GM20000 (cell line): ENCODE measurements at places on chromosomes 13 and 19.

DNA sequence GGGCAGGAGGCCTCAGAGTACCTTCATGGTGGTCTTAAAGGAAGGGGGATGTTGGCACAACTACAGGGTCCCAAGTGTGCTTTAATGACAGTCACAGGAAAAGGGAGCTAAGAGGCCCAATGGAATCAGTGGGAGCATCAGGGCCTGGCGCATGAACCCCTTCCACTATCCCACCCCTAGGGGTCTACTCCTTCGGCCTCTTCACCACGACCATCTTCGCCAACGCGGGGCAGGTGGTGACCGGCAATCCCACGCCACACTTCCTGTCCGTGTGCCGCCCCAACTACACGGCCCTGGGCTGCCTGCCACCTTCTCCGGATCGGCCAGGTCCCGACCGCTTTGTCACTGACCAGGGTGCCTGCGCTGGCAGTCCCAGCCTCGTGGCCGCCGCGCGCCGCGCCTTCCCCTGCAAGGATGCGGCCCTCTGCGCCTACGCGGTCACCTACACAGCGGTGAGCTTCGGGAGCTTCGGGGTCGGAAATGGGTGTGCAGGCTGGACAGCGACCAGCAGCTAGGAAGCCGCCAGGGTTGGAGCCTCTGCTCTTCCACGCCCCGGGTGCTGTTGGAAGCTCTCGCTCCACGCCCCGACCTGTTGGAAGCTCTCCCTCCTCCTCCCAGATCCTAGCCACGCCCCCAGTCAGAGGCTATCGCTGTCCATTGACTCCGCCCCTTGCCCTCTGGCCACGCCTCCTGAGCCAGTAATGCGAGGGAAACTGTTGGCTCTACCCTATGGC lies 6.0 kb downstream of the PLPPR2 start:
- no peak for DNase-seq

GRCh38 chr13:79908381-79908780 lies 427.4 kb downstream of the NDFIP2 start:
- DNase-seq = no peak

DNA sequence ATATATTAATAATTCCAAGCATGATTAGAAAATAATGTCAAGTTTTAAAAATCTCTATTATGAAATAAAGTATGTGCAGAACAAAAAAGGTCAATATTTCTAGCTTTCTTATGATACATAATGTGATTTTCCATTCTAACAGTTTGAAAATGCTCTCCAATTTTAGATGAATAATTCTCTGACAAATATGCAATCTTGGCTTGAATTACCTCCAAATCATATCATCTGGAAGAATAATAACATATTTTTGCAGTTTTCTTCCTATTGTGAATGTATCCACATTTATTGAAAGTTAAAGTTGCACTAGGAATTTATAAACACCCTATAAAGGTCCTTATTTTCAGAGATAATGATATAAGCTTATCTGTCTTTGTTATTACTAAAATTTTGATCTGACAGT lies 548.5 kb upstream of the SLC10A2 start:
- no peak for DNase-seq

DNA sequence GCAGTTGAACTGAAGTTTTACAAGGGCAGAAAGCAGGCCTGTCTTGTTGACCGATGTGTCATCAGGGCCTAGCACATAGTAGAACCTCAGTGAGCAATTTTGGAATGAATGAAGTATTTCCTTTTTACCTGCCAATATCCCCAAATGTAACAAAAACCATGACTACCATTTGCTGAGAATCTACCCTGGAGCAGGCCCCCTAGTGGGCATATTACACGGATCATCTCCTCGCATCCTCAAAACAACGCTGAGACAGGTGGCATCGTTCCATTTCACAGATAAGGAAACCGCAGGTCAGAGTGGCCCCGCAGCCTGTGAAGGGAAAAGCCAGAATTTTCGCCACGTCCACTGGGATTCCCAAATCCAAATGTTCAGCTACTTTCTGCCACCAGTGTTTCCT lies 77.9 kb downstream of the CACNA1A start:
- no peak for DNase-seq

- DNase-seq = no peak
These were observed 26.5 kb downstream of the CEBPG start for GRCh38 chr19:33399745-33400681.

DNA sequence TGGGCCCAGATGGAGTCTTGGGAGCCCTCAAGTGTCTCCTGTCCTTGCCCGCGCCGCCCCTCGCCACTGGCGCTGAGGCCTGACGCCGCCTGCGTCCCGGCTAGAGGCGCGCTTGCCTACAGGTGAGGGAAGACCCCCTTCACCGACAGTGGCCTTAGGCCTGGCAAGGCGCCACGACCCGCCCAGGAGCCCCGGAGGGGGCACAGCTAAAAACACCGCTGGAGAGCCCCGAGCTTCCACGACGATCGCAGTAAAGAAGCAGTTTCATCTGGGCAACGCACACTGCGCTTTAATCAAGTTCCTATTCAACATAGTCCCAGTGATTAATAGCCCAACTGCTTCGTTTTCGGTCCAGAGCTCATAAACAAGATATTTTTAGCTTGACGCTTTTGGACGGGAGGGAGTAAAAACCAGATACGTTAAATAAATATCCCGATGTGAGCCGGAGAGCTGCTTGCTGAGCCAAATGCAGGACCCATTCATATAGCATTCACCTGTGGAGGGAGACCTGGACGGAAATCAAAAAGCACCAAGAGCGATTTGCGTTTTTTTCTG lies 1.5 kb upstream of the CEBPA start:
- DNase-seq = peak; percentile 34

- no peak for DNase-seq
These were observed 79.4 kb downstream of the MBNL2 start for GRCh38 chr13:97301382-97302095.

- DNase-seq = no peak
These were observed 8.8 kb downstream of the POU4F1 start for GRCh38 chr13:78594456-78594975.

DNA sequence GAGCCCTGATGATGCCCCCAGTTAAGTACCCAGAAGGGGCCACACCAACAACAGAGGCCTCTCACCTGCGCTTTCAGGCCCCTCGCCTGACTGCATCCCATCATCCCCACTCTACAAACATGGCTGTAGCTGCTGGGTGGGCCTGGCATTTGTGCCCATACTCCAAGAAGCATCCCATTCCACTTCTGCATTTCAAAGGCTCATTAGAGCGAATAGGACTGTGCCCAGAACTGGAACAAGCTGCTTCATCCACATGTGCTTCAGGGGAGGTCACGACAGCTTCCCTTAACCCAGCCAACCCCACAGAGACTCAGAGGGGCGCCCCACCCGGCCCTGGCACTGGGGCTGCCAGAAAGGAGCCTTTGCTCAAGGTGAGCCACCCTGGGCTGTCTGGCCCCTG lies 156.9 kb downstream of the SIPA1L3 start:
- DNase-seq = no peak

DNA sequence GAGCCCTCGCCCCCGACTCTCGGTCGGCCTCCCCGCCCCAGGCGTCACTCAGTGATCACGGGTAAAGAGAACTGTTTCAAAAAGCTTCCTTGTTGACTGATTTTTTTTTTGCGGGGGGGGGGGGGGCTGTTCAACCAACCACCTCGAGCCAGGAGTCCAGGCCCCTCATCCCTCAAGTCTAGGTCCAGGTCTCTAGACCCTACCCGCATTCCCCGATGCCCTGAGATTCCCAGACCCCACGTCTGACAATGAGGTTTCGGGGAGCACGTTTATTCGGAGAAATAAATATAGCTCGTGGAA lies 4.3 kb downstream of the HRC start:
- DNase-seq = no peak

DNA sequence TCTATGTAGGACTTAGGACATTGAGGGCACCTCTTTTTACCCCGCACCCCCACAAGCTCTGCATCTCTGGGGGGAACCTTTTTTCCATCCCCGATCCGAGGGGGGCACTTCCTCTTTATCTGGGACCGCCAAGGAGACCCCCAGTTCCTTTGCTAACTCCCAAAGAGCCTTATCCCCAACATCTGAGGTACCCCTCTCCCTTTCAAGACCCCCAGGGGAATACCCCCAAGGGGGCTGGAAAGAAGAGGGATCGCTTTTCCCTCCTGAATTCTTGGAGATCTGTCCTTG lies 1.1 kb downstream of the TNFSF9 start:
- DNase-seq = no peak

DNA sequence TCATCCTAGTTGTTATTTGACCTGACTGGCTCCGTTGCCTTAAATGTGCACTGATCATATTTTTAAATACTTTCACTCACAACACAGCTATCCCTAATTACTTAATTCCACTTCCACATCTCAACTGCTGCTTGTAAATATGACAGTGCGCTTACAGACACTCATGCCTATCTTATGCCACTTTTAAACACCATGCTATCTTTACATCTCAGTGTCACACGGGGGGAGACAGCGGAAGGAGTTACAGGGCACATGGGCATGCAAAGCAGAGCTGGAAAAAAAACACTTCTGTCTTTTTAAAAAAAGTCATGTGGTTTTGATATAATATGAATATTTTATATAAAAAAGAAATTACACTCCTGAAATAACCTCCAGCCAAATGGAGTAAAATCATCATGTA lies 44.1 kb downstream of the SMAD9 start:
- DNase-seq = no peak

GRCh38 chr19:13887018-13887436 lies 10.1 kb downstream of the NANOS3 start:
- DNase-seq = no peak

DNA sequence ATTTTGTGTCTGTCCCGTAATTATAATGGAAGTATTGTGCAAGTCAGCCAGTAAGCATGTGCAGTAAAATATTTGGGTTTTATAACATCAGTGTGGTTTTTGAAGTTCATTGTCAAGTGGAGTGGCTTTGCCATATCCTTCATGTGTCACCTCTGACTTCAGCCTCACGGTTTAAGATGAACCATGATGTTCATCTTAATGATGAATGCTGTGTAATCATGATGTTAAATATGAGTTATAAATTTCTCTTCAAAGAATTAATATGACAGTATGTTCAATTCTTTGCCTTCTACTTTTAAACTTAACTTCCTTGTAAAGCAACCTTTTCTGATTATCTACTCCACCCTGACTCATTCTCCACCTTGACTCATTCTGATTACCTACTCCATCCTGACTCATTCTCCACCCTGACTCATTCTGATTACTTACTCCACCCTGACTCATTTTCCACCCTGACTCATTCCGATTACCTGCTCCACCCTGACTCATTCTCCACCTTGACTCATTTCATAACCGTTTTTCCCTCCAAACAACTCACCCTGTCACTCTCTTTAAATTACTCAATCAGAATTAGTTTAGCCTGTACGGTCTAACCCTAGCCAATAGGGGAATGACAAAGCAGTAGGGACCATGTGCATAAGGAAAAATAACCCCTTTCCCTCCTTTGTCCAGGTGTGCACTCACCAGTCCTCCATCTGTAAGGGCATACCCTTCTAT lies 50.3 kb upstream of the ANKRD10 start:
- DNase-seq = no peak

DNA sequence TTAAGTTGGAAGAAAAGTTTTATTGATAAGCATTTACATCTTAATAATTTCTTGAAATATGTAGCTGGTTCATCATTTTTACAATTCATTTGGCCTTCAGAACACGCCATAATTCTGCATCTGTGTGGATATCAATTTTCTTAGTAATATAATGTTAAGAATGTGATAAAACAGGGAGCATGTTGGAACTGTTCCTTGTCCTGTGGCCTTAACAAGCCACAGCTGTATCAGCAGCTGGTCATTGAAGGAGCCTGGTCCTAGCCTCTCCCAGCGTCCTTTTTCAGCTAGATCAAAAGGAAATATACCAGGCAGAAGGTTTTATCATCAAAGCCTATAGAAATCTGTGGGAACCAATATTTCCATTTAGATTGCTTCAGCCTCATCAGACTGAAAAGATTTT lies 421.8 kb downstream of the SPRY2 start:
- DNase-seq = no peak

GRCh38 chr19:510606-511100 lies 3.4 kb downstream of the TPGS1 start:
- DNase-seq = peak; percentile 92

DNA sequence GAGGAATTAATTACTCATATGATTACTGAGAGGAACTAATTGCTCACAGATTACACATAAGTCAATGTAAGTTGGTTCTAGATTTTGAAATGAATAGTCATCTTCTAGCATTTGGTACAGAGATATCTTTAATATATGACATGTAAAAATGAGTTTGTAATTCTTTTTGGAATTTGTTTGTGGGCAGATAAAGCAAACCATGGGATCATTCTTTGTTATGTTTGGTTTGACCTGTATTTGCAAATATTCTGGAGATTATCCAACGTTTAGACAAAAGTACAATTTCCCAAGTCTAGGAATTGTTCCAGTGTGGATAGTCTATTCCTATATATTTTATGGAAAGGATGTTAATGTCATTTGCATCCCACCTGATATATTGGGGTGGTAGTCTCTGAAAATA lies 309.6 kb upstream of the EDNRB start:
- no peak for DNase-seq

GRCh38 chr19:8517551-8518442 lies 3.8 kb upstream of the ZNF414 start:
- DNase-seq = no peak

DNA sequence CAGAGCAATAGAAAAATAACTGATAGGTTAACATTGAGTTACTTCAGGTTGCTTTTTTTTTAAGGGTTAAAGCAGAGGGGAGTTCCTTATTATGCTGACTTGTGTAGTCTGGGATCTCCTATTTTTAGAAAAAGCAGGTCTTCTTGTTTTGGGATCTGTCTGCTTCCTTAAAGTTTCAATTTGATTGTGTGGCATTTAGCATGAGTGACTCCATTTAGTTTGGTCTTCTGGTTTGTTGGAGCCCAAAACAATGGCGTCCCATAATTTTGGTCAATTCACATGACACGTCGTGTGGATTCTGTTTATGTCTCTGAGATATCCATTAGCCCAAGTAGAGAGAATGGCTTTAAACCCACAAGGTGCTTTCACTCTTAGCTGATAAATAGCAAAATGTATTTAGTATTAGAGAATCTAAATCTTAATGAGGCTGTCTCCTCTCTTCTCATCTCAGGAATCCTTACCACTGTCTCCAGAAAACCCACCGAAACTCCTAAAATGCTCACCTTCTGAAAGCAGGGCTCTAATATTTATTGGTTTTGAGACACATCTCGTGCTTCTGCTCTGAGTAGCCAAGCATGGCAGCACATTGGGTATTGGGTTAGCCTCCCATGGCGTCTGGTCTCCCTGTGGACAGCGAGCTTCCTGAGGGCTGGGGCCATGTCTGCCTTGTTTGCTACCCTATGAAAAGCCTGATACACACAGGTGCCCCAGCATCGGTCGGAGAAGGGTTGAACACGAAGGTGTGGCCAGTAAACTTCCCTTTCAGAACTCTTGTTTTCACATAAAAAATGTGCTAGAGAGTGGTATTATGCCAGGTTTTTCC lies 67.2 kb upstream of the GPR183 start:
- no peak for DNase-seq

GRCh38 chr13:38341149-38341692 lies 8.4 kb upstream of the UFM1 start:
- DNase-seq = no peak

- no peak for DNase-seq
These were observed 215.1 kb downstream of the DNAJC15 start for GRCh38 chr13:43238341-43239083.

DNA sequence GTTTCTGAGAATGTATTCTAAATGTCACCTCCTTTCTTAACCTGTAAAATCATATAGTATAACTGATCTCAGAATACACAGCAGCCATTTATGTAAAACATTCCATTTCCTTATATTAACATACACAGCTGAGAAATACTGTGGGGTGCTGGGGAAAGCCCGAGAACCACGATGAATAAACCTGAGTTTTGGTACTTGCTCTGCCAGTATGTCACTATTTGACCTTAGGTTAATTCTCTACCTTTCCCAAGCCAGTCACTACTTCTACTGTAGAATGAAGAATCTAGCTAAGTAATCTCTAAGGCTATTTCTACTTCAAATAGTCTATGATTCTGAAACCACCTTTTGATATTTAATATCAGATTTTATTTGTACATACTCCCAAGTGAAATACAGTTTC lies 173.7 kb downstream of the TBC1D4 start:
- DNase-seq = no peak
